ENCODE measurements at places on chromosomes 5 and 9.

DNA sequence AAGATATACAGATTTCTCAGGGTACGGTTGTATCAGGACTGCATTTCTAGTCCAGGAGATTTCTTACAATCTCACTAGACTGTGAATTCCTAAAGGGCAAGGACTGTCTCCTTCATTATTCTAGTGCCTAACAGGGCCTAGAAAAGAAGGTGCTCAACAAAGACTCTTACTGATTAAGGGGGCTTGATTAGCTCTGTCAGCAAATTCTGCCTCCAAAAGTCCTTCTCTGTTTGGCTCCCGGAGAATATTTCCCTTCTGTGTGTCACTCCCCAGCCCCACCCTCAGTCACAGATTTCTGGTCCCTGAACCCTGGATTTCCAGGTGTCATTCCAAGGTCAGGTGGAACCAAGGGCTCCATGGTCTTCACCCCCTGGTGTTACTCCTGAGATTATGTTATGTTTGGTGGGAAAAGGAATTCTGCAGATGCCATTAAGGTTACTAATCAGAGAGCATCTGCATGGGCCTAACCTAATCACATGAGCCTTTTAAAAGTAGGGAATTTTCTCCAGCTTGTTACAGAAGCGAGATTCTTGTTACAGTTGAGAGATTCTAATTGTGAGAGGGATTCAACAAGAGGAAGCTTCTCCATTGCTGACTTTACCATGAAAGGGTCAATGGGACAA, 167.7 kb upstream of the LHFPL2 start:
- DNase-seq, result no peak

- no peak for DNase-seq
These were observed 396.2 kb downstream of the EFNA5 start for GRCh38 chr5:107274571-107274970.

DNA sequence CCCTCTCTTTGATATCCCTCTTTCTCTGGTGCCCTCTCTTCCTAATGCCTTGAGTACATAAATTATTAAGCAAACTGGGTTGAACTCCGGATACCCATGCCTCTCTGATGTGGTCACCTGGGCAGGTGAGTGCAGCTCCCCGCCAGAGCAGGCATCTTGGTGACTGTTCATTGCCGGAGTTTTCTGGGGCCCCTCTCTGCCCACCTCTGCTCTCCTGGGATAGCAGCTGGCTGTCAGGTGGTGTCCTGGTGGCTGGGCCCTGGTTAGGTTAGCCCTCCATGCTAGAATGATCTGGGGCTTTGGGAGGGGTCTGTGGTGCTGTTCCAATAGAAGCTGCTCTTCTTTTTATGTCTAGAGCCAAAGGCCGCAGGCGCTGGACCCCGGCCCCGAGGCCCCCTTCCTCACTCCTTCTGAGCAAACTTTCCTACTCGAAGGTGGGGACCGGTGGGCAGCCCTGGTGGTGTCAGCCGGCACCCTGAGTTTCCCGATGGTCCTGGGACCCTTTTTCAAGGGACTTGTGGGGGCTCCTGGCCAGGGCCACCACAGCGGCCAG, 4.9 kb upstream of the SCGB3A1 start:
- DNase-seq, result no peak

DNA sequence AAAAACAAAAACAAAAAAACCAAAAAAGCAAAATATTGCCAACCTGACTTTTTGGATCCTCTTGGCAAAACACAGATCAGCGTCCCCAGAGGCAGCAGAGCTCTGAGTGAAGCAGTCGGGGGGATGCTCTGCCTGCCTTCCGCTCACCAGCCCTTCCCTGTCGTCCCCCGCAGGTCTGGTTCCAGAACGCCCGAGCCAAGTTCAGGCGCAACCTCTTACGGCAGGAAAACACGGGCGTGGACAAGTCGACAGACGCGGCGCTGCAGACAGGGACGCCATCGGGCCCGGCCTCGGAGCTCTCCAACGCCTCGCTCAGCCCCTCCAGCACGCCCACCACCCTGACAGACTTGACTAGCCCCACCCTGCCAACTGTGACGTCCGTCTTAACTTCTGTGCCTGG, 20.7 kb downstream of the LHX2 start:
- no peak for DNase-seq

- no peak for DNase-seq
These were observed 242.4 kb downstream of the MED10 start for GRCh38 chr5:6135977-6136376.

DNA sequence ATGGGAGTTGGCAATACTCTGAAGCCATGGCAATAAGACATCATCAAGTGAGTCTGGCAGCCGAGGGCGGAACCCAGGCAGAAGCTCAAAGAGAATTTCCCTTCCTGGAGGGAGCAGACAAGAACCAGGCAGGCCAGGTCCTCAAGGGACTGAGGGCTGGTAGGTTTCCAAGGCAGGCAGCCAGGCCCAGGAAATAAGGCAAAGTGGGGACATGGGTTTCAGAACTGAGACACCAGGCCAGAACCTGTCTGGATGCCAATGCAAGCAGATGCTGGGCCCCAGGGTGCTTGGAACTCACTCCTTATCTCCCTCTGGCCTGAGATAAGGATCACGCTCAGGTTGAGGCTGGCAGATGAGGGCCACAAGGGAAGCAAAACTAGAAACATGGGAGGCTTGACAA, 8.9 kb downstream of the TSSK1B start:
- no peak for DNase-seq

GRCh38 chr5:100623719-100624118, 88.5 kb downstream of the FAM174A start:
- no peak for DNase-seq

DNA sequence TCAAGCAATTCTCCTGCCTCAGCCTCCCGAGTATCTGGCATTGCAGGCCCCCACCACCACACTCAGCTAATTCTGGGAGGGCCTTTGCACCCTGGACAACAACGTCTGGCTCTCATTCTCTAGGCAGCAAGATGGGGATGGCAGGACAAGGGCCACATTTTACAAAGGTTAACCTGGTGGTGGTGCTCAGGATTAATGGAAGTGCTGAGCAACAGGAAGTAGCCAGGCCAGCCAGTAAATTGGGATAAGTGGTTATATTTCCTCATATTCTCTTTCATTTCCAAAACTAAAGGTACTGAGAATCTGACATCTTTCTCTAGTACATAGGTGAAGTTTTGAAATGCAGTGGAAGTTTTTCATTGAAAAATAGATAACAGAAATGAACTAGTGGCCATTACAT, 24.7 kb upstream of the ASPN start:
- no peak for DNase-seq

DNA sequence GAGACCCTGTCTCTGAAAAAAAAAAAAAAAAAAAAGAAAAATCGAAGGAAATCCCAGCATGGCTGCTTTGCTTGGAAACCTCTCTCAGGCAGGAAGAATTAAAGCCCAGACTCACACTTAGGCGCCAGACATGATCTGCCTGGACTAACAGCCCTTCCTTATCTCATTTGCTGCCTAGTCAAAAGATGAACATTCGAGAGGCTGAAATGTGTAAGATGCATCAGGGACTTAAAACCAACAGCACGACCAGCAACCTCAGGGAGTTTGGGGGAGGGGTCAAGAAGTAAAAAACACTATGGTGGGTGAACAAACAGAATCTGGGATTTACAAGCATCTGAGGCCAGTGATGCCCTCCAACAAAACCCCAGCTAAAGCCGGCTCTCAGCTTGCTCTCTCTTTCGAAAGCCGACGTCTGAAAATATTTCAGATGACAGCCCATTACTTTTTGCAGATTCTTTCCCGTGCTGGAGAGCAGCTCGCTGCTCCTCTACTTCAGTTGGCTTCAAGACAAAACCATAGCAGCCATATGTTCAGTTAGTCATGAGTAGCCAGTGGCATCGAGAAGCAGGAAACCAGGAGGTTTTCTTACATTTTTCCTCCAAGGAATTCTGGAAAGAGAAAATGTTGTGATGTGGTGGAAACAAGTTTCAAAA, 249.9 kb downstream of the MARCHF11 start:
- no peak for DNase-seq

DNA sequence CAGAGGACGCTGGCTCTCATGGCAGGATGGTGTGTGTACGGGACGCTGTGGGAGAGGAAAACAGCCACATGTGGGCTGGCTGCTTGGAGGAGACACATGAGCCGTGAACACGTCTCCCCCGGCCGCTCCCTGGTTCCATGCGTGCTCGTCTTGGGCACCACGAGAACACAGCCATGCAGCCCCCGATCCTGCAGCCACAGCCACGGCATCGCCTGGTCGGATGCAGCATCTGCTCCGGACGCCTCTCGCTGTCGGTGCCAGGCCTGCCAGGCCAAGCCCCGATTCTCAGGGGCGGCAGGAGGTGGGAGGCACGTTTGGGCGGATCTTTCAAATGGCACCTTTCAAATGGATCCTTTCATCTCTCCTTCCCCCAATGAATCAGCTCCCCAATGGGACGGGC, 3.2 kb downstream of the LCN10 start:
- DNase-seq, result no peak

Data from right forelimb (tissue), 1 donor.